Ovary (tissue), 10 donors: ENCODE measurements at places on chromosomes 1 and 21.

GRCh38 chr1:159668739-159669138 lies 45.6 kb downstream of the CRP start:
- no peak for DNase-seq

DNA sequence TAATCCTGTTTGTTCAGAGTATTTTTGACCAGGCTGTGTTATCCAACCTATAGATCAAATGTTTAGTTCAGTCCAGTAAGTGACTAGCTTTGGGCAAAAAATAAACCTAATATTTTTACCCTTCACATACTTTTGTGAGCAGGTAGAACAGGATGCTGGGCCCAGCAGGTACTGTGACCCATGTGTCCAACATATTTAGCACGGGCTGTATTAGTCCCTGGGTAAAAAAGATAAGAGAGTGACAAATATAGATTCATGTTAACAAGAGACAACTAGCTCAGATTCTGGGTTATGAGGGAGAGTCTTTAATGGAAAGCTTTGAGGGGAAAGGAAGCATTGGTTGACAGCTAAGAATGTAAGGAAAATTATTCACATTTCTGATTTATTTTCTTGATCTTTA lies 43.1 kb downstream of the OLFM3 start:
- no peak for DNase-seq

DNA sequence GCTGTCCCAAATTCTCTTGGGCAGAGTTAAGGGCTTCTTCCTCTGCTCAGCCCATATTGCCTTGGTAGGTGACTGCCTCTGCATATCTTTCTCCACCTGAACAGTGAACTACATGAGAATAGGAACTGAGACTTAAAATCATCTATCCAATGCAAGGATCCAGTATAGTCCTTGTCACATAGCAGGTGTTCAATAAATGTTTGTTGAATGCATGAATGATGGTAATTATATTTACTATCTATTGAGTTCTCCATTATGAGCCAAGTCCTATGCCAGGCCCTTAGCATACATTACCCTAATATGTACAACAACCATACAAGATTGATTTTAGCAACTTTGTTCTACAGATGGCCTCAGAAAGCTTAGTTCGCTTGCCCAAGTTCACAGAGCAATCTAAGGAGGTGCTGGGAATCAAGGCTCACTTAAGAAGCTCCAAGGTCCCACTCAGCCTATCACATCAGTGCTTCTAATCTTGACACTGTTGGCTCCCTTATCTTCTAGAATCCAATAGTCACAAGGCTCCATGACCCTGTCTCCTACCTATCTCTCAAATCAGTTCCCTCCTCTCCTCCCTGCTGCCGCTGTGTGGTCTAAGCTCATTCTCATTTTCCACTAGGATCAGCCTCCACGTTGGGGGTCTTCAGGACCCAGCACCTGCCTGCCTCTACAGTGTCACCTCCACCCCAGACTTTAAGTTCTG lies 2.2 kb upstream of the CDK18 start:
- DNase-seq, result no peak

DNA sequence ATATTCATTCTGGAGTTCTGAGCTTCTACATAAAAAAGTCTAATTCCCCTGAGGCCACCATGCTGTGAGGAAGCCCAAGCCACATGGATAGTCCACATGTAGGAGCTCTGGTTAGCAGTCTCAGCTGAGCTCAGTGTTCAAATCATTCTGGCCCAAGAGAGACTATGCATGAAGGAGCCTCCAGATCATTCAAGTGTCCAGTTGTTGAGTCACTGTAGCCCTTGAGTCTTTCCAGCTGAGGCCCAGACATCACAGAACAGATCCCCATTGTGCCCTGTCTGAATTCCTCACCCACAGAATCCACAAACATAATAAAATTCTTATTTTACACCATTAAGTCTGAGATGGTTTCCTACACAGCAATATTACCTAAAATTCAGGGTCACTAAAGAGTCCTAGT lies 107.0 kb upstream of the NGF start:
- no peak for DNase-seq

DNA sequence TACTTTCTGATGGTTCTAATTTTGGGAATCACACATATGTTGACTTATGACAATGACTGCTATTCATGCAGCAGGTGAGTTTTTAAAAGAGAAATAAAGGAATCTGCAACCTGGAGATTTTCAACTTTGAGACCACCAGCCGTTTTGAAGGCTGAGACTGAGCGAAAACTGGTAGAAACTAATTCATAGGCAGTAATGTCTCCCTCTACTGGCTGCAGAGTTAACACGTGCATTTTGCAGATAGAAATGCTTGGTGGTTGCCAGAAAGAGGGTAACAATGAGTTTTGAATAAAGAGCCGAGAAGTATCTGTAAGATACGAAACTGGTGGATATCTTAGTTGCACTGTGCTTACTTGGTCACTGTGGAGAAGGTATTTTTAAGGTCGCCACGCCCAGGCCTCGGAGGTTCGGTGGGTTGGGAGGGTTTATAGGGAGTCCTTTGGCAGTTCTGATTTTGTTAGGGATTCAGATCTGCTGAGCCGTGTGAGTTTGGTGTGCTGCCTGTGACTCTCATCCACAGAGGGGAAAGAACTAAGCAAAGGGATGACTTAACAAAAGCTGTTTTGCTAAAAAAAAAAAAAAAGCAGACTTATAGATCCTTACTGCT lies 83.0 kb downstream of the RYR2 start:
- no peak for DNase-seq

GRCh38 chr1:23793018-23793781 lies 2.3 kb downstream of the LYPLA2 start:
- peak; percentile 45 for DNase-seq

- DNase-seq, result no peak
Measured at GRCh38 chr1:24900486-24900849, 29.6 kb downstream of the RUNX3 start.

DNA sequence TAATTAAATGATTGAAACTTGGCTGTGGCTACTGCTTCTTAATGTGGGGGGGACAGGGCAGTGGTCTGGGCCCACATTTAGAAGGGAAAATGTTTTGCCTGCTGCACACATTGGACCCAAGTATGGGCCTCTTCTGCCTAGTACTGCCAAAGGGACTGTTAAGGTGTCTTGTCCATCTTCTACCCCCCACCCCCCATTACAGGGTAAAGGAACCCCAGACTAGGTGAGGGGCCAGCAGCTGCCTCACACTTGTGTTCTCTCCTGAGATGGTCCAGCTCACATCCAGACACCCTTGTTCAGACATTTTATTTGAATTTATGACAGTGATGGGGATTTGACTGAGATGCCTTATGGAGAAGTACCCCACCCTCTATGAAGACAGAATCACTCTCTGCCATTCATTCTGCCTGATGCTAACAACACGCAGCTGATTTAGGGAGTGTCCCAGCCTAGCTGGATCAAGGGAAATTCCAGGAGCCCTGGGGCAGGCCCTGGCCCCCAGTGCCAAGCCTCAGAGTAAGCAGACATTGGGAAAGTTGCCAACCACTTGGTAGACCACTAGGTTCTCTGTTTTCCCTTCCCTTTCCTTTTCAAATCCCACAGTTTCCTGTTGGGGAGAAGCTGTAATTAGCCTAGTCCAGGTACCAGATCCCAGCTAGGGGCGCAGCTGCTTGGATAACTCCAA lies 42.1 kb downstream of the YARS1 start:
- DNase-seq, result no peak

GRCh38 chr1:234869182-234870019 lies 259.2 kb downstream of the TOMM20 start:
- no peak for DNase-seq

DNA sequence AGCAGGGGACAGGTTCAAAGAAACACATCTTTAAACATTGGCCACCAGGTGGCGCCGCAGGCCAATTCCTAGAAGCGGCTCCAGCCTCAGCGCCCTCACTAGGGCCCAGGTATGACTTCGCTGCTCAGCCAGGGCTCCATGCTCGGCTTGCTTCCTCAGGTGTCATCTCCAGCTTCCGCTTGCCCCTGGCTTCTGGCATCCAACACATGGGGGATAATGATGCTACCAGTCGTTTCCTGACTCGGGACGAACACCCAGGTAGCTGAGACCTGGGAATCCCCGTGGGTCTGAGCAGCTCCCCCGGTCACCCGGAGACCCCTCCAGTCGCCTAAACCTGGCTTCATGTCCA lies 8.5 kb upstream of the MEX3A start:
- peak; percentile 89 for DNase-seq

GRCh38 chr1:157134442-157134841 lies 3.8 kb downstream of the ETV3 start:
- no peak for DNase-seq

DNA sequence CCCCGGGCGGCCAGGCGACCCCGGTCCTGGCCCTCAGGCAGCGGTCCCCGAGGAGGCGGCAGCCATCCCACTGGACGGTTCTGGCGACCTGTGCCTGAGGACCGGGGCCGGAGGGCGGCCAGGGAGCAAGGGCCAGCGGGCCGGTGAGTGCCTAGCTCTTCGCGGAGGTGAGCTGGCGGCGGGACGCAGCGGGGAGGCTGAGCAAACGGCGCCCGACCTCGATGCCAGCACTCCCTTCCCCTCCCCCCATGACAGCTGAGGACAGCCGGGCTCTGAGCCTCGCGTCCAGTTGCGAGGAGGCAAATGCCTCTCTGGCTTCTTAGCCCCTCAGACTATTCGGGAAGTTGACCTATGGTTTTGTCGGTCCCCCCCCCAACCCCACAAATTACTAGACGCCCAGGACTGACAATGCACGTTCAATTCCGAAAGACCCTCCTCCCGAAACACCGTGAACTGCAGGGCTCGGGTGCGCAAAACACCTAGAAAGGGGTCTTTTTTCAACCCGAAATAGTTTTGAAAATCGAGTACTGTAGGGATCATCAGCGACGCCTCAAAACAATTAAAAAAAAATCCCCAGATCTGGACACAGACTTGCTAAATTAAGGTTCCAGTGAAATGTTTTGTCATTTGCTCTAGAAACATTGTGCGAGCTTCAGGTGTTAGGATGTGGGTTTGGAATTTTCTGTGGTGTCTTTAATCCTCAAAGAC lies 8.3 kb downstream of the CDKN2C start:
- DNase-seq, result peak; percentile 80

GRCh38 chr1:229024528-229025130 lies 246.3 kb upstream of the RAB4A start:
- DNase-seq, result no peak

DNA sequence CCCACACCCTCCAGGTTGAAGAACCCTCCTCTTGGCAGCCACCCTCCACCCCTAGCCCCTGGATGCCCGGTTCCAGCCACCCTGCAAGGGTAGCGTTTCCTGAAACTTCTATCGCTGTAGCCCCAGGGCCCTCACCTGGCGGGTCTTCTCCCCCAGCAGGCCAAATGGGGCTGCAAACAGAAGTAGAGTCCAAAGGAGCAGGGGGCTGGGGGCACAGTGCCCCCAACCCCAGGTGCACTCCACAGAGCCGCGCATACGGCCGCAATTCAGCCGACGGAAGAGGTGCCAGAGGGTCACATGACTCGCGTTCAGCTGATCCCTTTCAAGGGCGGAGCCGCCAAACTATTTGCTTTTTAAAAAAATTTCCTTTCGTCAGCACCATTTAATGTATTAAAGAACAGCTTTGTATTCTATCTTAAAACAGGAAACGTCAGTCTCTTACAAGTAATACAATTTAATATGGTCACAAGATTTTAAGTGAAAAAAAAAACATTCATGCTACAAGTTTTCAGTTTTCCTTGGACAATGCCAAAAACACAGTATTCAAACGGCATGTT lies at the start of gene GLMP:
GLMP (minus strand) TSS at position 289 of the 557 bp plus-strand sequence; CDS start at position 255, 34 bp downstream.
- peak; percentile 65 for DNase-seq

GRCh38 chr1:117093091-117093534 lies 28.4 kb downstream of the TRIM45 start:
- DNase-seq, result peak; percentile 12

GRCh38 chr21:41141031-41141457 lies 26.9 kb upstream of the BACE2 start:
- DNase-seq, result no peak

DNA sequence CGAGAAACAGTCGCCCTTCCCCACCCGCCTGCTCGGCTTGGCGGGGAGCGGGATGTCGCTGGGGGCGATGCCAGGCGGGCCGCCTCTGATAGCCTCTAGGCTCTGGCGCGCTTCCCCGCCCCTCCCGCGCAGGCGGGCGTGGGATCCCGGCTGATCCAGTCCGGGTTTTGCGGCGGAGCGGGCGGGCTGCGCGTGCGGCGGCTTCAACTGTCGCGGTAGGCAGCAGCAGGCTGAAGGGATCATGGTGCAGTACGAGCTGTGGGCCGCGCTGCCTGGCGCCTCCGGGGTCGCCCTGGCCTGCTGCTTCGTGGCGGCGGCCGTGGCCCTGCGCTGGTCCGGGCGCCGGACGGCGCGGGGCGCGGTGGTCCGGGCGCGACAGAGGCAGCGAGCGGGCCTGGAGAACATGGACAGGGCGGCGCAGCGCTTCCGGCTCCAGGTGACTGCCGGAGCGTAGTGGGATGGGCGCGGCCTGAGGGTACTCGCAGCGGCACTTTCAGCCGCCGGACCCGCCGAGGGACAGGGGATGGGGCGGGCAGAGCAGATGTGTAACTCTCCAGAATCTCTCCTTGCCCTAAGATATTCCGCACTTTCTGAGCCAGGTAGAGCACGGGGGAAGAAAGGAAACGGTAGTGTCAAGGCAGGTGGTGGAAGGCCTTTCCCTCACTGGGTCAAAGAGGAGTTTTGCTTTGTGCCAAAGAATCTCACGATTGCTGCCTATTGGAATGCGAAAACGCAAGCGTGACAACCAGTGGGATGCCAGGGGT lies at the start of gene FAAH:
FAAH (plus strand) TSS at position 210 of the 764 bp plus-strand sequence; CDS start at position 242, 32 bp downstream.
- DNase-seq, result peak; percentile 71

- DNase-seq, result no peak
Measured at GRCh38 chr1:93827633-93828366, 51.2 kb downstream of the DNTTIP2 start.

GRCh38 chr1:166272851-166273250 lies 106.0 kb upstream of the FAM78B start:
- no peak for DNase-seq

GRCh38 chr1:8120693-8121260 lies 94.7 kb upstream of the ERRFI1 start:
- DNase-seq, result peak; percentile 48

- DNase-seq, result no peak
Measured at GRCh38 chr1:88973520-88974137, 18.8 kb downstream of the KYAT3 start.

- DNase-seq, result peak; percentile 62
Measured at GRCh38 chr1:205582471-205583291, 49.1 kb downstream of the ELK4 start.

- DNase-seq, result no peak
Measured at GRCh38 chr1:17250601-17251000, 1.7 kb downstream of the PADI3 start.

DNA sequence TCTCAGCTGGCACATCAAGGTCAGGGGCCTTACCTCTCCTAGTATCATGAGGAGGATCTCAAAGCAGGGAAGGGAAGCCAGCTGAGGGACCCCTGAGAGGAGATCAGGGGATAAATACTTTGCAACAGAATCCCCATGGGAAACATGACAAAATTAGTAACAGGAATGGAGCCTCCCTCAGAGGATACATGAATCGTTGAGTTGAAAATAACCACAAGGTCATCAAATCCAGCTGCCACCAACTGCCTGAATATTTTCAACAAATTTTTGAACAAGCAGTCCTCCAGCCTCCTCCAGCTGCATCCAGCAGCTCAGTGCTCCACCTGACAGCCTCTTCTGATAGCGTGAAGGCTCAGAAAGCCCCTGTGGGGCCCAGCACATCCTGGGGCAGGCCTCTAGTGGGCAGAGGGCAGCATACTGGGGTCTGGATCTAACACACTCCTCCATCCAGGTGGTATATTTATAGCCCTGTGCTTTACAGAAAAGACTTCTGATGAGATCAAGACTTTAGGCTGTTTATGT lies 404.3 kb downstream of the NTNG1 start:
- no peak for DNase-seq
